ENCODE measurements at places on chromosomes 11 and 22.

GRCh38 chr11:68206211-68206610 lies 6.9 kb downstream of the KMT5B start:
- no peak for DNase-seq

DNA sequence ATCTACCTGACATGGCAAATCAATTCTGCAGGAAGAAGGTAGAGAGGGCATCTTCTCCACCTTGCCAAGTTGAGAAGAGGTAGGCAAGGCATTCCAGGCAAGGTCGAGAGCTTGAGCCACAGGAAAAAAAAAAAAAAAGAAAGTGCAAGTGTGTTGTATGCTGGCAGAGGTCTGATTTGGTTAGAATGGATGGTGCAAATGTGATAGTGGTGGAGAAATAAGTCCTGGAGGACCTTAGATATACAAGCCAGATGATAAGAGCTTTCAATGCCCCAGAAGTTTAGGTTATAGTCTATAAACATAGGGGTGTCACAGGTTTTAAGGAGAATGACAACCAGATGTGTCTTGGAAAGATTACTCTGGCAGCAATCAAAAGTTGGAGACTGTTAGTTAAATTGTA lies 1.4 kb downstream of the FBXO3 start:
- no peak for DNase-seq

GRCh38 chr22:20176421-20177085 lies 25.7 kb upstream of the CCDC188 start:
- DNase-seq, result no peak

DNA sequence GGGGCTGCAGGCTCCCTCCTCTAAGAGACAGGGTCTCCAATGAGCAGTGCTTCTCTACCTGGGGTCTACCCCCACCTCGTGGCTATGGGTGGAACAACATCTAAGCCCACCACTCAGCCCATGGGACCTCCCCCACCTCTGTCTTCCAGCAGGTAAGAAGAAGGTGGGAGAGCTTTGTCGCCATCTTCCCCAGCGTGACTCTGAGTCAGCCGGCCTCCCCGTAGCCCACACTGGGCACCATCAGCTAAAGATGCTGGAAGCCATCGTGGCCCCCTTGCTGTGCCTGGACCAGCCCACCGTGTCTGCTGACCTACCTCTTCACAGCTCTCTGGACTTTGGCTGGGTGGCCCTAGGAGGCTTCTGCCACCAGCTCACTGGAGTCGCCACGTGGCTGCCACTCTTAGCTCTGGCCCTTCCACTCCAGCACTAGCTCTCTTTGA lies 944 bp downstream of the C11orf86 start:
- peak; percentile 47 for DNase-seq

GRCh38 chr11:16193897-16194381 lies 162.4 kb downstream of the SOX6 start:
- no peak for DNase-seq

- no peak for DNase-seq
Measured at GRCh38 chr11:128711890-128712289, 18.0 kb downstream of the FLI1 start.

DNA sequence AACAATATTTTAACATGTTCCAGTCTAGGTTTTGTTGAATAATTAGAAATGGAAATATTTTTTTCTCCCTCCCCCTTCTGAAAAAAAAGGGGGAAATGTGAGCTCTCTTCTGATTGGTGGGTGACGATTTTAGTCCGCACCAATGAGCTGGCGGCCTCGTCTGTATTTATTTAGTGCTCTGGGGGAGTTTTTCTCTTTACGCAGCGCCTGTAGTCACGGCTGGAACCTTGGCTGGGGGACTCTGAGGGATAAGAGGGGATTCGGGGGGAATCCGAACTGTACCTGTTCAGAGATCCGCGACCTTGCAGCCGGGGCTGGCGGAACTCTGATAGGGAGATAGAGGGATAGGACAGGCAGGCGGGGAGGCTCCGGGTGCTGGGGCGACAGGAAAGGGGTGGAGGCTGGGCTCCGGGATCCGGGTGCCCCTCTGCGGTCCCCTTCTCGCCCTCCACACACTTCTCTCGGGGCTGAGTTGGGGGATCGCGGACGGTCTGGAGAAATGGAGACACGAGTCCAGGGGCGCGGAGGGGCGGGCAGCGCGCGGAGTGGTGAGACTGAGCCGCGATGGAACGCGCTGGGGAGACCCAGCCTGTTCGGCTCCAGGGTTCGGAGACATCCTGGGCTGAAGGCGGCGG lies 99.7 kb upstream of the HSD17B12 start:
- no peak for DNase-seq

GRCh38 chr11:44066732-44067141 lies 667 bp downstream of the ACCS start:
- DNase-seq, result no peak

GRCh38 chr22:38870791-38871359 lies 1.1 kb downstream of the CBX6 start:
- DNase-seq, result no peak

- no peak for DNase-seq
Measured at GRCh38 chr11:67117672-67118180, 1.3 kb upstream of the KDM2A start.

- no peak for DNase-seq
Measured at GRCh38 chr11:100329352-100329751, 357.7 kb upstream of the ARHGAP42 start.

DNA sequence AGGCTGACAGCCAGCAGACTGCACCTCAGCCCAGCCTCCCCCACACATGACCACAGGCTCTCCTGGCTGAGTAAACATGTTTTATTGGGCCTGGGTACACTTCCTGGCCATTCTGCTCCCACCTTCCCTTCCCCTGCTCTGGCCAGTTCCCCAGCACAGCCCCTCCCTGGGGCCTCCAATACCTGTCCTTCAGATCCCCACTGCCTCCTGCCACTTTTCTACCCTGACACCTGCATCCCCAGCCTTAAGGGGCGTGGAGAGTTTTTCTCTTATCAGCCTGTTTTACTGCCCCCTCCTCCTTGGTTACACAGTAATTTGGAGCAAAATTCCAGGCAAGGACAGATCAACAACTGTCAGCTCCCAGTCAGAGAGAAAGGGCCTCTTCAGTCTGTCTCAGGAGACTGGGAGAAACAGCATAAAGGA lies at the start of gene ISX:
TSS of gene ISX (plus strand) at position 363 of the 423 bp plus-strand sequence. CDS start 930 bp downstream, outside the sequence.
- no peak for DNase-seq

DNA sequence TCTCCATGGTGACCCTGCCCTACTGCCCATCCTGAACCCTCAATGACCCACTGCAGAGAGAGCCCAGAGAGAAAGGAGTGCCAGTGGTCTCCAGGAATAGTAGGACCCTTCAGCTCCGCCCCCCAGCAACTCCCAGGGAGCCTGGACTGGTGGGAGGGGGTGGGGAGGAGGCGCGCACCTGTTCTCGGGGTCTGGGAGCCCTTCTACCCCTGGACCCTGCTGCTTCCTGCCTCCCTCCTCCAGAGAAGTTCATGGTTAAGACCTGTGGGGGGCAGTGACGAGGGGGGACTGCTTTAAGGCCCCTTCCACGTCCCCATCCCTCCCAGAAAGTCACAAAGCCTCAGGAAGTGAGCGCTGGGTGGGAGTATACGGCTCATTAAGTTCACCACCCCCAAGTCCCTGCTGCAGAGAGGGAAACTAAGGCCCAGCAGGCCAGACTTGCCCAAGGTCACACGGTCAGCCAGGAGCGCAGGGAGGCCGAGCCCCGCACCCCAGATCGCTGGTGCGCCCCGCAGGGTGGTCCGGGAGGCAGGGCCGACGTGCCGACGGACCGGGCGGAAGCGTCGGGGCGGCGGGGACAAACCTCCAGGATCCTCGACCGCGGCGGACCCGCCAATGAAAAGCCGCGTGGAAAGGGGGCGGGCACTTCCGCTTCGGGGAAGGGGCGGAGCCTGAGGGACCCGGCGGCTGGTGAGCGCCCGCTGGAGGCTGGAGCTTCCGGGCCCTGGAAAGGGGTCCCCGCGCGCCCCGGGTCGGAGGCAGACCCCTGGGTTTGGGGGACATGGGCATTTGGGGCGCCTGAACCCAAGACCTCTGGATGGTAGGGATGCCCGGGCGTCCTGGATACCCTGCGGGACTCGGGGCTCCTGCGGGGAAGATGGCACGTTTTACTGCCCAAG lies at the start of the genes NUDT22 and TRPT1:
TSS of gene NUDT22 (plus strand) at position 667 of the 899 bp plus-strand sequence. CDS start 379 bp downstream, outside the sequence.
TSS of gene TRPT1 (minus strand) at position 579 of the 899 bp plus-strand sequence. CDS start at position 253, 326 bp downstream.
- peak; percentile 92 for DNase-seq

DNA sequence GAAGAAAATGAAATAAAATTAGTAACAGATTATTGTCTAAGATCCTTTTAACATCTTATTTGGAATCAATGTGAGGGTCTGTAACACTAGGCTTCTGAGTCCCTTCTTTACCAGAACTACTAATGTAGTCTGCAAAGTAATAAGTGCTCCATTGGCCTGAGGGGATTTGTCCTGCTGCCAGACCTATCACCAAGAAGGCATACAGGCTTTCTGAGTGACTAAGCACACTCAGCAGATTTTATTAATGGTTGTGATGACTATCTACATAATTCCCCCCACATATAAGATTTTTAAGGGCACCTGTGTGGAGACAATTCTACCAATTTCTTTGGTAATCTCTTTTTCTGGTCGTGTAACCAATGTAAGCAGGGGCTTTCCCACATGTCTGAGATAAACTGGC lies 365.0 kb upstream of the FAT3 start:
- no peak for DNase-seq

GRCh38 chr11:62479631-62480201 lies 60.9 kb downstream of the SCGB1A1 start:
- no peak for DNase-seq

- peak; percentile 100 for DNase-seq
Measured at GRCh38 chr11:65454696-65455456, 32.3 kb downstream of the NEAT1 start.

GRCh38 chr22:46842606-46843005 lies 80.2 kb downstream of the TBC1D22A start:
- DNase-seq, result no peak

DNA sequence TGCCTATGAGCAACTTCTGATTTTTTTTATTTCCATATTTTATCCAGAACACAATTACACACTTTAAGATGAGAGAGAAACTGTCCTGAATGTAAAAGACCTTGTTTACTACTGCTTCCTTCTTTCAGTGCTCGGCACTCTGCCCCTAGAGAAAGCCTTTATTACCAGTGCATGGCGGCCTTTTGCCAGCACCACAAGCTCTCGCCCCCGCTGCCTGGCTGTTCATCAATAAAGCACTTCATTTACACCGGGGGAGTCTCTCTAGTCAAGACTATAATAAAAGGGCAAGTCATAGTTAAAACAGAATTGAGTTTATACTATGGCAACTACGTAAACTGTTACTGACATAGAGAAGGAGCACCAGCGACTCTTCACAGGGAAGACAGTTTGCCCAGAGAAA lies 259.5 kb downstream of the CADM1 start:
- DNase-seq, result no peak

- DNase-seq, result no peak
Measured at GRCh38 chr11:83042964-83043711, 28.6 kb downstream of the RAB30 start.

GRCh38 chr11:83656796-83657330 lies 370.7 kb upstream of the CCDC90B start:
- no peak for DNase-seq

- no peak for DNase-seq
Measured at GRCh38 chr22:46408568-46409506, 73.3 kb downstream of the TRMU start.

GRCh38 chr11:78424334-78425270 lies 7.0 kb upstream of the GAB2 start:
- DNase-seq, result no peak

- no peak for DNase-seq
Measured at GRCh38 chr11:6632116-6633073, 13.2 kb upstream of the TPP1 start.

GRCh38 chr11:83034673-83035014 lies 37.1 kb downstream of the RAB30 start:
- no peak for DNase-seq

- no peak for DNase-seq
Measured at GRCh38 chr11:129729823-129730222, 85.8 kb upstream of the TMEM45B start.

GRCh38 chr11:111532365-111532709 lies 8.2 kb upstream of the LAYN start:
- DNase-seq, result no peak

DNA sequence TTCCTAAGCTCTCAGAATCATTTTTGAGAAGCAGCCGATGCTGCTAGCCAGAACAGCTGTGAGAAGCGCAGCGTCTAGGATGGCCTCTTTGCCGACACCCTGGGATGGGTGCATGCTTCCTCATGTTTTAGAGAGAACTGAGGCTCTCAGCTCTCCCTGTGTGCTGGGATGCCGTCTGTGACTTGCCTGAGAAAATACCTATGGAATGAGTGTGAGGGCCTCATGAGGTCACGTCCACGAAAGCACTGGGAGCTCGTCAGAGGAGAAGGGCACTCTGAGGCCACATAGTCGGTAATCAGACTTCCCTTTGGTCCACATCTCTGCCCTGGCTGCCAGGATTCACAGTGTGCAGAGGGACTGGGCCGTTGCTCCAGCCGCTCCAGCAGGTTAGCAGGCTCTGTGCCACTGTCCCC lies 54.7 kb downstream of the MICAL3 start:
- DNase-seq, result no peak

- no peak for DNase-seq
Measured at GRCh38 chr22:47176573-47177333, 414.3 kb downstream of the TBC1D22A start.

DNA sequence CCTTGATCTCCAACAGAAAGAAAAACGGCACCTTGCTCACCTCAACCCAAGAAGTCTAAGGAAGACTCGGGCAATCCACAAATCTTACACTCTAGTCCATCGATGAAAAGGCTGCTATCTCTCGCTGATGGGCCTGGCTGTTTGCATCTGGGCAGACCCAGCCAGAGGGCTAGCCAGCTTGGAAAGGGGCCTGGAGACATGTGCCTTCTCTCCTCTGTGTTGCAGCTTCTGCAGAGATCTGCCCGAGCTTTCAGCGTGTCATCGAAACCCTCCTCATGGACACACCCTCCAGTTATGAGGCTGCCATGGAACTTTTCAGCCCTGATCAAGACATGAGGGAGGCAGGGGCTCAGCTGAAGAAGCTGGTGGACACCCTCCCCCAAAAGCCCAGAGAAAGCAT lies 3.2 kb downstream of the SCGB1A1 start:
- DNase-seq, result no peak

DNA sequence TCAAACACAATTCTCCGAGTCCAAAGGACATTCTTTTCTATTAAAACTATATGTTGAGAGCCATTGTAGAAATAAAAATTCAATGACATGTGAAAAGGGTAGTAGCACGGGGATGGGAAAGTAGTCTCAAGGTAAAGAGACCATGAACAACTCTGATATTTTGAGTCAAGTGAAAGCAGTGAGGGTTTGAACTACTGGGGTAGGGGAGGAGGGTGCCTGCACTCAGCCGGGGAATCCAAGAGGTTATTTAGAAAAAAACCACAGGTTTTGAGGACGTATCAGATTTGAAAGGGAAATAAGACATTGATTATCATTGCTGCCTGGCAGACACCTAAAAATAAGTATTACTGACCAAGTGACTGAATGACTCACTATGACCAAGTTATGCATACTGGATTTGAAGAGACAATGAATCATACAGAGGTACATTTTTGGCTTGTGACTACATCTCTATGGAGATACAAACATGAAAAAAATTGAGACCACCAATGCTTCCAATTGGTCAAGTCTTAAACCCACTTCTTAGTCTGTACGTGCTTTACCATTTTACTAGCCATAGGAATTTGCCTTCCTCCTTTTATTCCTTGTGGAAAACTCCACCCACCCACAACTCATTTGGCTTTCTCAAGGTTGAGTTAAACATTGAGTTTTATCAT lies 2.2 kb upstream of the OR52H1 start:
- no peak for DNase-seq

All from D721Med (cell line).